SK-N-MC (cell line): ENCODE measurements at places on chromosomes 7 and 10.

GRCh38 chr10:102421507-102421756 is 796 bp downstream of the FBXL15 start:
- DNase-seq, result no peak

DNA sequence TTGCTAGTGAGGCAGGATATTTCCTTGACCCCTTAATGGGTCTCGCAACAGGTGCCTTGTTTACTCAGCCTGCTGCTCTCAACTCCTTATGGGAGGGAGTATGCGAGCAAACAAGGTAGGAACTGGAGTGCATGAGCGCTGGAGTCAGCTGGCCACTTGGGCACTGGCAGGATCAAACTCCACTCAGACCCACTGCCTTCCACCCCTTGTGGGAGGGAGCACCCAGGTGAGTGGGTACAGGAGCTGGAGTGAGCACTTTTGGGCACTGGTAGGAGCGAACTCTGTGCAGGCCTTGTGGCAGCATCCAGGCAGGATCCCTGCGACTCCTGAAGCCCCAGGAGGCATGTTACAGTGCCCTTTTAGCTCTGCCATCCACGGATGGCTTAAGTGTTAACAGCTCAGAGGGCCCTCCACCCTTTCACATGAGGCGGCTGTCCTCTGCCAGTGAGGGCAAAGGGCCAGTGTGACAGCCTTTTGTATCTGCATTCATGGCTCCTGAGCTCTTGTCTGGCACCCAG is 123.2 kb downstream of the ST7 start:
- no peak for DNase-seq

DNA sequence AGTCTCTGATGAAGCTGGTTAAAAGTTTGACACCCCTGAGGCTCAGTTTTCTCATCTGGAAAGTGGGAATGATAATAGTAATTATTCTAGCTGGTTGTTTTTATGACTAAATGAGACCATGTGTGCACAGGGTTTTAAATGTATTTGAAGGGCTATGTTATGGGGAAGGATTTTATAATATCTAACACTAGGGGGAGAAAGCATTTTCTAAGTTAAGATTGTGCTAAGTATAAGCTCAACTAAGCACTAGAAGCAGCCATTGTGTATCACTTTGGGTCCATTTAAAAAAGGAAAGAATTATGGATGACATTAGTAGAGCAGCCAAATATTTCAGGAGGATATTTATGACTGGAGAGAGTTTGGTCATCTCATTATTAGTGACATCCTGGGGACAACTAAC is 49.5 kb upstream of the CREB5 start:
- no peak for DNase-seq

DNA sequence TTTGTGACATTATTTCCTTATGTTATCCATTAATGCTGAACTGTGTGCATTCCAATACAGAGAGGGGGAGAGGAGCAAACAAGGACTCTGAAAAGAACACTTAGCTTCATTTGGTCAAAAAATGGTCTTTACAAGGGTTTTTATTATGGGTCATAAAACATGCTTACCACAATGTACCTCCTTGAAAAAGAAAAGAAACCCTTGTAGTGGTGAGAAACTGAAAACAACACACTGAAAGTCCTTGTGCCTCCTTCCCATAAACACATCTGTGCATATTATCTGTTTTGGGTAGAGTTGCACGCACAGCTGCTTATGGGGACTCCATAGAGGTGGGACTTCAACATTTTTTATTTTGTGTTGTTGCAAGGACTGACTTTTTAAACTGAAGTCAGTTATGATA is 98.7 kb downstream of the CDK6 start:
- no peak for DNase-seq

GRCh38 chr10:79050896-79051555 is 17.7 kb upstream of the ZMIZ1 start:
- DNase-seq, result no peak

GRCh38 chr7:33346055-33346454 is 216.7 kb downstream of the BBS9 start:
- no peak for DNase-seq

DNA sequence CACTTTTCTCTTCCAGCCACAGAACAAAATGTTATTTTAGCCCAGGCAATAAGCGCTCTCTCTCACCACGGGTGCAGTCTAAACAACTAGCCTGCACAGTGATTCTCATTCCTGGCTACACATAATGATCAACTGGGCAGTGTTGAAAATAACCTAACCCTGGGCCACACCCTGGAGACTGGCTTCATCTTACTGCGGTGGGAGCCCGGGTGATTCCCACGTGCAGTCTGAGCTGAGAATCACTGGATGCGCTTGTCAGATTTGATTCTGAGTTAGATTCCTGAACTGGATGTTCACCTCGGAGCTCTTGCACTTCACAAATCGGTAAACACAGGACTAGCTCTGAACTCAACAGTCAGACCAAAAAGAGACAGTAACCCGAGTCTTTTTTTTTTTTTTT is 14.9 kb downstream of the ZC3HAV1 start:
- DNase-seq, result no peak

DNA sequence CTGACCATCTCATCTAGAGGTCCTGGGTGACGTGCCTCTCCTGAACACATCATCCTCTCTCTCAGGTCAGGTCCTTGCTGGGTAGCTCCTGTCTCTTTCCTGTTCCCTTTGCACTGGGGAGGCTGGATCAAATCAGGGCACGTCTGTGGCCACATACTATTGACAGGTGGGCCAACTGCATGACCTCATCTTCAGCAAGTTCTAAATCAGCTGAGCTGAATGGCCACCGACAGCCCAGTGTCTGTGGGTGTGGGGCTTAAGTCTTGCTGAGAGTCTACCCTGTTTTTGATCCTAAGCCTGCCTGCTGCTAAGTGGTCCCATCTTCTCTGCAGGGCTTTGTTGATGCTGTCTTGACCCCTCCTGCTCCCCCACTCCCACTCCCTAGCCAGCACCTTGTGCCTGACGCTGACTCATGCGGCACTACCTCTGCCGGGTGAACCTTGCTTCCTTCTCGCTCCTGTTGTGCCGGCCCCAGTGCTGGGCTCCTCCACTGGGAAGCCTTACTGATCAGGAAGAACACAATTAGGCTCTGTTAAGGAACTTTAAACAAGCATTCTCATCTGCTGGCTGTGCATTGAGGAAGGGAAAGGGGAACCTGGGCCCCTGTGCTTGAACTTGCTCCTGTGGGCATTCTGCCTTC is 440.4 kb downstream of the PLXNA4 start:
- DNase-seq, result no peak

DNA sequence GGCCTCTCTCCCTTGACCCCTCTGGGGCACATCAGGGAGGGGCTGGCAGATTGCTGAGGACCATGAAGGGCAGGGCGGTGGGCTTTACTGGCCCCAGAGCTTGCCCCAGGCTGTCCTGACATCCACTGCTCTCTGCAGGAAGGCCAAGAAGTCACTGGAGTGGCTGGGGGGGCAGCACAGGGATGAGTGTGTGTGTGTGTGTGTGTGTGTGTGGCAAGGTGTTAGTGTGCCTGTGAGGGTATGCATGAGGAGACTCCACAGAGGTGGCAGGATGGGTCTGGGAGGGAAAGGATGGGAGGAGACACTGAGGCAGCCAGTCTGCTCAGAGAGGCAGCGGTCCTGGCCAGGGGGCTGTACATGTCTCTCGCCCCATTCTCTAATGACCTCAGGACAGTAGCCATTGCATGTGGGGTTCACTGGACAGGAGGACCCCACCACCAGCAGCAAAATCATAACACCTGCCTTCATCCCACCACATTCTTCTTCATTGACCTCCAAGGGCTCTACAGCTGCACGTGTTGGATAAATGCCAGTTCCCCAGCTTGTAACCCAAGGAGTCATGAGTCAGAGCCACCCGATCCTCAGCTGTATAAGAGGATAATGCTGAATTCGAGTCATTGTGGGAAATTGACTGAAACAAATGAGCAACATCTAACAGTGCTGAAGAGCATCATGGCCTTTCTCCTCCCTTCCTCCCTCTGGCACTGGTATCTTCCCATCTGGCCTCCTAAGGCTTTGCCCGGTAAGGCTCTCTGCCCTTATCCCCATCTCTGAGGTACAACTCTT is 720.5 kb downstream of the GRID1 start:
- no peak for DNase-seq

GRCh38 chr7:116525298-116525912 is 569 bp downstream of the CAV1 start:
- no peak for DNase-seq

DNA sequence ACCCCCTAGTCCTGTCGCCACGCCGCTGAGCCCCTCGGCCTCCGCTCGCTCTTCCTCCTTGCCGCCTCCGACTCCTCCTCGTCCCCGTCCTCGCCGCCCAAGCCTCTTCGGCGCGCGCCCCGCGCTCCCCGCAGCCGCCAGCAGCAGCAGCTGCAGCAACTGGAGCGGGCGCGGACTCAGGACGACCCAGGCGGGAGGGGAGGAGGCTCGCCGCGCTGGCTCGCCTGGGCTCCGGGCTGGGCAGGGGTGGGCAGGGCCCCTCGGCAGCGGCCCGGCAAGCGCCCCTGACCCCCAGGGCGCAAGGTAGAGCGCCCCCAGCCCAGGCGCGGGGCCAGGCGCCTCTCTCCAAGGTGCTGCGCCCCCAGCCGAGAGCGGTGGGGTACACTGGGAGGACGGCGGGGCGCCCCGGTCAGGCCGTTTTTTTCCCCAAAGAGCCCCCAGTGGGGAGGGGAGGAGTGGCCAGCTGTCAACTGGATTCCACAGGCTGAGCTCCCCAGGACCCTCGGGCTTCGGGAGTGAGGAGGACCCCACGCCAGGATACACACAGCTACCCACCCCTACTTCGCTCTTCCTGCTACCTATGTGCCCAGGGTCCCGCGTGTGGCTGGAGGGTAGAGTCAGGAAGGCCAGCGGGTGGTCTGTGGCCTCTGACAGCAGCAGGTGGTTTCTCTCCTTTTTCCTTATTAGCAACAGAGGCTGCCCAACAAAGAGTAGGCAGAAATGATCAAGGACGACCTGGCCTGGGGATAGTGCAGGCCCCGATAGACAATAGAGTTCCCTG is 903 bp upstream of the KCNMA1 start:
- no peak for DNase-seq

DNA sequence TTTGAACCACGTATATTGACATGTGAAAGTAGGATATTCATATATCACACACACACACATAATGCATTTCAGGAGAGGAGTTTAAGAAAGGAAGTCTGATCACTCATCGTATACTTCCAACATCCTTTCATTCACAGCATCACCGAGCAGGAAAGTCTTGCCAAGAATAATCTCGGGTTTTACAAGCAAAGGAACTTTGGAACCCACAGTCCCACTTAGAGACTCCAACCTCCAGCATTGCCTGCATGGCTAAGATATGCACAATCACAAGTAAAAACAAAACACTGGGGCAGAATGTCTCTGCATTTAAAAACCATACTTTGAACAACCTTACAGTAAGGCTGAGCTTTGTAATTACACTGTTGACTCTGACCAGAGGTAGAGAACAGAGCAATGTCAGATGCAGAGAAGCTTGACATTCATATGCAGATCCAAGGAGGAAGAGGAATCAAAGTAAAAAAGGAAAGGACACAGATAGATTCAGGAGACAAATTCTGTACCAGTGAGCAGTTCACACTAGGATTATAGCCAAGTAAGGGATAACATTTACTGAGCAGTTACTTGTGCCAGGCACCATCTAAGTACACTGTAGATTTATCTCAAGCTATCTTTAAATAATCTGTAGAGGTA is 14.8 kb downstream of the THSD7A start:
- no peak for DNase-seq

DNA sequence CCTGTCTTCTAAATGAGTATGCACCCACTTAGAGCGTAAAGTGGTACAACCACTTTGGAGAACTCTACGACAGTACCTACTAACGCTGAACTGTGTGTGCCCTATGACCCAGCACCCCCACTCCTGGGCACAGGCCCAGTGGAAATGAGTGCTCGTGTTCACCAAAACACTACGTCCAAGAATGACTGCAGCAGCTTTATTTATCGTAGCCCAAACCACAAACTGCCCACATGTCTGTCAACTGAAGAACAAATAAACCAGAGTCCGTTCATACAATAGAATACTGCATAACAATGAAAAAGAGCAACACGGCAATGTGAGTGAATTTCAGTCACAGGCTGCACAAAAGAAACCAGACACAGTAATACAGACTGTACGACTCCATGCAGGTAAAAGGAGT is 35.4 kb downstream of the TLL2 start:
- no peak for DNase-seq

DNA sequence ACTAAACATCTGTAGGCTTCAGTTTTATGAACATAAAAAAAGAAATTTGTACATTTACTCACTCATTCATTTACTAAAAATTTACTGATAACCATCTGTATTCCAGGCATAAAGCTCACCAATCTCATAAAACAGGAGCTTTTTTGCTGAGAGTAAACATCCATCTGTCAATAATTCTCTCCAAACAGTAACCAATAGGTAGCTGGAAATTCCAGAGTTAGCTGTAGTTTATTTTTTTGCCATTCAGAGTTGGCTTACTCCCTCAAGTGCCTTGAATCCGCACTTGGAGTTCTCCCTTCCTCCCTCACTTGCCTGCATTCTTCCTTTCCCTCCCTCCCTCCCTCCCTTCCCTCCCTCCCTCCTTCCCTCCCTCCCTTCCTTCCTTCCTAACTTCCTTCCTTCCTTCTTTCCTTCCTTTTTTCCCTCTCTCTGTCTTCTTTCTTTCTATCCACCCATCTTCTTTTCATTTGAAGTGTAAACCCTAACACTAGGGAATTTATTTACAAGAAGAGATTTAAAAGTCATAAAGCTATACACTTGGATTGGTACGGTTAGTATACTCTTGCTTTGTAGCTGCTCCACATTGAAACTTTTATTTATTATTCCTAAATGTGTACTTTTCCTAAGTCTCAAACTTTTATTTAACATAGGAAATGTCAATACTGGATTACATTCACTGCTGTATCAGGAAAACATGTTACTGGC is 44.6 kb upstream of the BICC1 start:
- DNase-seq, result no peak

DNA sequence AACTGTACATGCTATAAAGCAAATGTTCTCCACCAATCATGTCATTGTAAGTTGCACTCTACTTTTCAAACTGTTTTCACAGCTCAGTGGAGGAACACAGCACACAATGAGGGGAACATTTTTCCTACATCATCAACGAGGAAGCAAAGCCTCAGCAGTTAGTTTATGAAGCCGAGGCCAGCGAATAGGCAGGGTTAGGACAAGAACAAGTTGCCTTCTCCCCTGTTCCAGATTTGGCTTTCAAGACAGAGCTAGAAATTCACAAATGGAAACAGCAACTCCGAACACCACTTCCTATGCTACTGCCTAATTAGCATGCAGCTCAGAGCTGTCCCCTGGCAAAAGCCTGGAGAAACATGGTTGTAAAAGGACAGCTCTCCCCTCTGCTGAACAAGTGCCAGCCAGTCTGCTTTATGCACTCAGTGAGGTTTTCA is 19.8 kb downstream of the ITGB8 start:
- DNase-seq, result no peak
